ENCODE measurements at places on chromosomes 6 and 20. TPM values are rescaled to one million over a fixed set of nuclear protein-coding genes. Genes with fewer than 3 reads are reported as not detected.

Gene TNFRSF6B
- total RNA-seq: 5.4 TPM

Gene ATP9A
- total RNA-seq: 26.3 TPM

Gene RAB44
- total RNA-seq: 0.13 TPM

Gene PNPLA1
- total RNA-seq: not detected

Gene WFDC12
- total RNA-seq: not detected

Gene VGLL2
- total RNA-seq: not detected

Gene STMND1
- total RNA-seq: not detected

Gene ARMC2
- total RNA-seq: 2.8 TPM

Gene PSORS1C1
- total RNA-seq: 3.1 TPM

Gene OOEP
- 0.43 TPM for total RNA-seq
